Fibroblast of skin of right biceps (primary cell): ENCODE measurements at places on chromosomes 13 and 19.
A peak's percentile ranks its signal among the peaks of the same experiment; 100 is the strongest.

- DNase-seq: no peak
Observed at GRCh38 chr19:867301-867793, 7.9 kb downstream of the CFD start.

- DNase-seq: peak; percentile 33
Observed at GRCh38 chr19:518598-519231, 11.4 kb downstream of the TPGS1 start.

- DNase-seq: no peak
Observed at GRCh38 chr19:37583340-37583739, 11.3 kb downstream of the ZNF571 start.

DNA sequence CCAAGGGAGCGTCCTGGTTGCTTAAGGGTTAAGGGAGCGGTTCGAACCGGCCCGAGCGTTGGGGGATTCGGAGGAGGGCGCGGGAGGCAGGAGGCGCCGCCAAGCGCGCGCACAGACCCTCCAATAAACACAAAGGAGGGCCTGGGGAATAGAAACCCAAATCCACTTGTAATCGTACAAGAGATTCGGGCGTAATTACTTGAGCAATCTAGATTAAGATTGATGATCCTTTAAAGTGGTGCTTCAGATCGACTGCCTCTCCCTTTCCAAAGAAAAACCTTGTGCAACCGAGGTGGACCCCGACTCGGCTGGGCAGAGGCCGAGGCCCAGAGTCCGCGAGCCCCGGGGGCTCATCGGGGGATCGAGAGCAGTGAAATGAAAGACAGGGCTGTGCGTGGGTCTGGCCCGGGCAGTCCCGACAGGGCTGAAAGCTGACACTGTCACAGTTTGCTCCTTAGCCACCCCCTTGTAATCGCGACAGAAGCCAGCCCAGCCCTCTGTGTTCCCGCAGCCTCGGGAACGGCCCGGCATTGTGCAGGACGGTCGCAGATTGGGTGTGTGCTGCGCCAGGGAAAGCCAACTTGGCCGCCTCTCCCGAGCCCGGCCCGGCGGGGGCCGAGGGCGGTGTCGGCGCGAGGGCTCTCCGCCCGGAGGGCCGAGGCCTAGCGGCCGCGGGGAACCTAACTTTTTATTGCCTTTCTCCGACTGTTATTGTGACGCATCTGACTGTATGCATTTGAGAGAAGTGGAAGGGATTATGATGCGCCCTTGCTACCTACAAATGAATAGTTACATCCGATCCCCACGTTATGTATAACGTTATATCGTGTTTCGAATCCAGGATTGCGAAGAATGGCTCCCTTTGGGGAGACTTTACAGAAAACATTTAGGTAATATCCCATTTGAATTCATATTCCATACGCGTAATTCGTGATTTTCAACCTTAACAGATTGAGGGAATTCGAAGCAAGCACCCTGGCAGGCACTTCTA is 5.5 kb downstream of the MAB21L1 start:
- DNase-seq: peak; percentile 59

DNA sequence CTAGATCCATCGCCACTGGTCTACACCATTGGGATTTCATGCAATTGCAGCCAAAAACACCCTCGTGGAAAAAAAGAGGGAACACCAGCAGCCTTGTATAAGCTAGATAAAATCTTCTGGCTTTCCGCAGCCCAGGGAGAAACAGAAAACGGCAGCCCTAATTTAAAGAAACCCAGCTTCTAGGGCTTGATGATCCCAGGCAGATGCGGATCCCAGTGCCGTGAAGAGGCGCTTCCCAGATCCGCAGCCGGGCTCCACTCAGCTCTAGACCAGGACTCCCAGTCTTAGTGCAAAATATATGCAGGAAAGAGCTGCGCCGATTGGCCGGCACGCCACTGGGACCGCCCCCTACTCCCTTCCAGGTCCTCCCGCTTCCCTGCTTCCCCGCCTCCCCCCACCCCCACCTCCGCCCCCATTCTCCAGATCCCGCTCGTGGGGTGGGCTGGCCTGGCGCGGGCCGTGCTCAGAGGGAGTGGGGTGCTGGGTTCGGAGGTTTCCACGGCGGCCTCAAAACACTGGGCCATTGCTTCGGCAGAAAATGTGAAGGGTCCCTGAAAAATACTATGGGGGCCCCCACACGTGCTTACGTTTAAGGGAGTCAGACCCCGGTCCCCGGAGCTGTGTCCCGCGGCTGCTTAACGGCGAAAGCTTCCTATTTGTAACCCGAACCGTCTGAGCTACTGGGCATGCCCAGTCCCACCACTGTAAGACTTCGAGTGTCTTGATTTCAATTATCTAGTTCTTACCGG is 63.1 kb downstream of the SERP2 start:
- peak; percentile 94 for DNase-seq

- DNase-seq: no peak
Observed at GRCh38 chr19:2949939-2950285, 5.1 kb upstream of the ZNF77 start.

- DNase-seq: peak; percentile 40
Observed at GRCh38 chr19:47228168-47228936, 2.6 kb downstream of the BBC3 start.

DNA sequence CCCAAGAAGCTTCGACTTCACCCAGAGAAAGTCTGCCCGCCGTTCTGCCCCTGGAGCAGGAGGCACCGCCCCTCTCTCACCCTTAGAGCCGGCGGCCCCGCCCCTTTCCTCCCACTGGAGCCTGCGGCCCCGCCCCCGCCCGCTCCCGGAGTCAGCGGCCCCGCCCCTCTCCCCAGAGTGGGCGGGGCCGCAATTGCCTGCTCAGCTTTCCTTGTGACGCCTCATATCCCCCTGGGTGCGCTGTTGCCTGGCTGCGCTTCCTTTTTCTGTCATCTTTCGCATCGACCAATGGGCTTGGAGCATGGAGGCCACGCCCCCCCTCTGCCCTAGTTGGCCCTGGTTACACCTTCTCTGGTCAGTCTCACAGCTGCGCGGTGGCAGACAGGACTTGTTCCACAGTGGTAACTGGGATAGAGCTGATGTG is 38.2 kb upstream of the ZNF492 start:
- no peak for DNase-seq

DNA sequence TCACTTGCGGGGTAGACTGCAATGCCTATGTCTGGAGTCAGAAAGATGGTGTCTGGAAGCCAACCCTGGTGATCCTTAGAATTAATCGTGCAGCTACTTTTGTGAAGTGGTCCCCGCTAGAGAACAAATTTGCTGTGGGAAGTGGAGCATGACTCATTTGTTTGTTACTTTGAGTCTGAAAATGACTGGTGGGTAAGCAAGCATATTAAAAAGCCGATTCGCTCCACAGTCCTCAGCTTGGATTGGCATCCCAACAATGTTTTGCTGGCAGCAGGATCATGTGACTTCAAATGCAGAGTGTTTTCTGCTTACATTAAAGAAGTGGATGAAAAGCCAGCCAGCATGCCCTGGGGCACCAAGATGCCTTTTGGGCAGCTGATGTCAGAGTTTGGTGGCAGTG is 9.5 kb upstream of the ERVV-1 start:
- DNase-seq: no peak

DNA sequence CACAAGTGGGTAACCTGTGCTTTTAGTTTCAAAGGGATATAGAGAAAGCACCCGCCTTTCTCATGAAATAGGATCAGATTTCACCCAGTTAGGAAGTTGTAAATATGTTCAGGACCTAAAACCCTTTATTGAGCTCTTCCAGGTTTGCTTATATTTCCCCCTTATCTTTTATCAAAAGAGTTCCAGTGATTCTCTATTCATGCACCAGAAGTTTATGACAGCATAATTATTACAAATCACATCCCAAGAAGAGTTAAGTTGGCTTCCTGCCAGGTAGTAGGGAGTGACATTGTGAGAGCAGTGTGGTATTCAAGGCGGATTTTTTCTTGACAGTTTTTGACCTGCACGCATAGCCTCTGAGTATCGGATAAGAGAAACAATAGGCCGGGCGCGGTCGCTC is 190.3 kb downstream of the STK24 start:
- no peak for DNase-seq

- DNase-seq: no peak
Observed at GRCh38 chr19:17946965-17947784, 14.4 kb downstream of the CCDC124 start.

DNA sequence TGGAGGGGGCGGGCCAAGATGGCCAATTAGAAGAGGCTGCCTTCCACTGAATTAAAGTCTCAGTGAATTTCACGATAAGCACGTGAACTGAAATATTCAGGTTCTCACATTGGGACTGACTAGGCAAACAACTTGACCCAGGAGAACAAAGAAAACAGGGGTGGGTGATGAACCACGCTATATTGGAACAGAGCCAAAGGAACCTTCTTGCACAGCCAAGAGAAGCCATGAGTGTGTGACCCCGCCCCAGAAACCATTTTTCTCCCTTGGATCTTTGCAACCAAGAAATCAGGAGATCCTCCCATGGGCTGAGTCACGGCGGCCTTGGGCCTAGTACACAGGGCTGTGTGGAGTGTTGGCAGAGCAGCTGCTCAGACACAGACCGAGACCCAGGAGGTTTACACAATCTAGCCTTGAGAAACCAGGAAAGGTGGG is 36.8 kb downstream of the ERICH4 start:
- no peak for DNase-seq

DNA sequence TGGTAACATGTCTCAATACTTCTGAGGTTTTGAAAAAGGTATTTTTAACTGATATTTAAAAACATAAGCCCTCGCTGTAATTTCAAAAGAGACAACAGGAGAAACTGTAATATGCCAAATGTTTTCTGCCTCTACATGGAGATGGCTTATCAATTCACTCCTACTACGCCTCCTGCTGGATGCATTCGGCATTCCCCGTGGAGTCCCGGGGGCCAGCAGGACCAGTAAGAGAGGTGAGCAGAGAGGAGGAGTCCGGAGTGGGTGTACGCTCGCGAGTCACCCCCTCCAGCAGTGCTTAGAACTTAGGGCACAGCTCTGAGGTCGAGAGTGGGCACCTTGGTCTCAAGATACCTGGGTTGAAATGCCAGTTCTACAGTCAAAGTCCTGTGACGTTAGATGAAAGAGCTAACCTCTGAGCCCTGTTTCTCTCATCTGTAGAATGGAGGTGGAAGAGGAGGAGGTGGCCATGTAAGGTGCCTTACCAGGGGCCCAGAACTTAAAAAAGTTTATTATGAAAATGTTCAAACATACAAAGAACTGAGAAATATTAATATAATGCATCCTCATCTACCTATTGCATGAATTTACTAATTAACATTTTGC is 110.2 kb downstream of the STK24 start:
- peak; percentile 53 for DNase-seq

- peak; percentile 38 for DNase-seq
Observed at GRCh38 chr13:67299751-67300150, 69.6 kb upstream of the PCDH9 start.

GRCh38 chr19:17136021-17136420 is 60.4 kb downstream of the MYO9B start:
- no peak for DNase-seq

- DNase-seq: peak; percentile 12
Observed at GRCh38 chr13:36130552-36131221, 495 bp downstream of the DCLK1 start.

DNA sequence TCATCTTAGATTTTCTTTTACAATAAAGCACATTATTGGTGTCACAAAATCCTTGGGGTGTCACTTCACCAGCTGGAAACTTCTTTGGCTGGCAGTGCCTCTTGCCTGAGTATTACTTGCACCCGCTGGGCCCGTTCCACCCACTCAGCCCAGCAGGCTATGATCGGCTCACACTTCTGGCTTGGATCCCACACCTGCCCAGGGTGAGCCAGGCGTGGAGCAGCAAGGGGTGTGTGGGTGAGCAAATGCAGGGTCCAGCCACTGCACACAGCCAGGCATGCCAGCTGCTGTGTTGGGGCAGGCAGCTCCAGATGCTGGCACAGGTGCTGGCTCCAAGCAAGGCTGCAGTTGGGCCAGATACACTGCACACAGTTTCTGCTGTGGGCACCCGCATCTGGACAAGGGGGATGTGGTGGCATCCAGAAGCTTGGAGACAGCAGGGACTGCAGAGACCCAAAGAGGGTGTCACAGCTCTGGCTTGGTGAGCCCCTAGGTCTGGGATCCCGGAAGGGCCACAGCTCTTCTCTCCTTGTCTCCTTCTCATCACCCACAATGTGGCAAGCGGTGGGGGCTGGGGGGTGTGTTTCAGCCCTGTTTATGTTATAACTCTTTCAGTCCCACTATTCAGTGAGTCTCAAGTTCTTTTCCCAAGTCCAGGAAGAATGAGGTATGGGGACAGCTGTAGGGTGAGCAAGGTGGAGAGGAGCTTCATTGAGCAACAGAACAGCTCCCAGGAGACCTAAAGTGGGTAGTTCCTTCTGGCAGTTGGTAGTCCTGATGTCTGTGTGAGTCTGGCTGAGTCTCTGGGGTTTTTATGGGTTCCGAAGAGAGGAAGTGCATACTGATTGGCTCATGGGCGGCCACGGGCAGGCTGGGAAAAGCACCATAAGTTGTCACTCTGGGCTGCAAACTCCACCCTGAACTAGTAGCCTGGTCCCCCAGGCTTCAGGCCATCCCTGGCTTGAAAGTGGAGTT is 25.3 kb upstream of the TBC1D4 start:
- DNase-seq: no peak

- DNase-seq: no peak
Observed at GRCh38 chr13:76213423-76213904, 577.3 kb downstream of the LMO7 start.

GRCh38 chr13:49499889-49500660 is 4.3 kb downstream of the PHF11 start:
- peak; percentile 69 for DNase-seq

DNA sequence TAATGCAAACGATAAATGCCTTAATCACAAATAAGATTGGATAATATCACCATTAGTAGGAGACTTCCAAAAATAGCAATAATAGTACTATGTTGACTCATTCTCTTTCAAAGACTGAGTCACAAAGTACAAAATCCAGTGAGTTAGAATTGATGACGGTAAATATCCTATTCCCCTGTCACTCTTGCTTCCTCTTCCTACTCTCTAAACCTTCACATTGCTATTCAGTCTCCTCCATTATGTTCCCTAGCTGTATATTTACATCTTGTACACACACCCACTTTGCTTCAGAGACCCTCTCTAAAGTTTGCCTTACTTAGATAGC is 26.3 kb upstream of the INTS6 start:
- peak; percentile 79 for DNase-seq

DNA sequence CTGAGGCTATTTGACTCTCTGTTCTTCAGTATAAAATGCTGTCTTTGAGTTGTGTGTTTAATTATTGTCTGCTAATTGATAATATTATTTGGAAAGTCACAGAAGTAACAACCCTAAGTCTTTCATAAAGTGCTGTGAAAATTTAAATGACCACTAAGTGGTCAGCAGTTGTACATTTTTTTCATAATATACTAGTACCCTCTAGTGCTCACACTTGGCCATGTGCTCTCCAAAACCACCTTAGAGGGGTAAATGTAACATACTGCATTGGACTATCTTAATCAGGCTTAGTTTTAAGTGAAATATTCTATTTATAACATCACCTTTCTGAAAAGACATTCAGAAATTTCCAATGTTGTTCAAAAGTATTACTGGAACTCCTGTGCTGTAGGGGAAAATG is 745.3 kb downstream of the GPC5 start:
- no peak for DNase-seq
